ENCODE measurements at places on chromosomes 6 and 20.

DNA sequence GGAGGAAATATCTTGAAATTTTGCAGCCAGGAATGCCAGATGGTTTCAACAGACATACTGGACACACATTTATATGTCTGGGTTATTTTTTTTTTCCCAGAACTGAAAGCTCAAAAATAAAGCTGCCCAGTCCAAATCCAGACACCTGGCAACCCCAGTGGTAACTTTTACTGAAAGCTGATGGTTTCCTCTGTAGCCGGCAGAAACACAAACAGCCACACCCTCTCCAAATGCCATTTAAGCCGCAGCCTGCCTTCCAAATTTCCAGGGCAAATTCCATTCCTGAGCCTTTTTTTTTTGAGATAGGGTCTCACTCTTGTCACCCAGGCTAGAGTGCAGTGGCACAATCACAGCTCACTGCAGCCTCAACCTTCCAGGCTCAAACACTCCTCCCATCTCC lies 6.5 kb upstream of the PREX1 start:
- no peak for DNase-seq

GRCh38 chr6:40627316-40627715 lies 40.2 kb upstream of the LRFN2 start:
- no peak for DNase-seq

DNA sequence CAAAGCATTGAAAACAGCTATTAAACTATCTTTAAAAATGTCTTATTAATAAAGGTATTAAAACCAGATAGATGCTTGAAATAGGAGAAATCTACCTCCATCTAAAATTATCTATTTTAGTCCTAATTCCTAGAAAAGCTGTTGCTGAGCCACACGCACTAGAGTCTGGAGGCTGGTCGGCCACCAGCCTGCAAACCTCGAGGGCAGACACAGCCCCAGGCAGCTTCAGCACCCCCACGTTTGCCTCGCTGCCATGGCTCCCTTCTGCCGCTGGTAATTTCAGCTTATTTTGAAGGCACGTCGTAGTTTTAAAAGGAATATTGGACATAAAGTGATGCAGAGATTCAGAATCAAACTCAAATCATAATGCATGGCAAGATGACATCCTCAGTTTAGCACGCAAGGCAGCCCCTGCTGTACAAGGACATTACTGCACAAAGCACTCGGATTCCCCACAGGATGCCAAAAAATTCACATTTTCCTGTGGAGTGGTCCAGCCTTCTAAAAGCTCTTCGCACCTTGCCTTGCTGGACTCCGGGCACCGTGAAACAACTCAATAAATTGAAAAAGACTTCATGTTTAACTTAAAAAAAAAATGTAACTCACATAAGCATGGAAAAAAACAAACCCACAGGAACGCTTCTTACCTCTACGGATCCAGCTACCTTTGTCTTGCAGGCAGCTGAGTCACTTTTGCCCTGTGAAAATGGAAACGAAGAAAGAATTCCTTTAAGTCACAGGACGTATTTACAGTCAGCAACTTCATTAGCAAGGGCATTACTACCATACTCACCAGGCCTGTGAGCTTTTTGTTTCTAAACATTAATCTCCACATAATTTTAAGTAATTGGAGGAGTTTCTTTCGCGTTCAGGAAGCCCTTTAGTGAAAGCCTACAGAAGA lies 143.4 kb upstream of the RPS6KA2 start:
- no peak for DNase-seq

DNA sequence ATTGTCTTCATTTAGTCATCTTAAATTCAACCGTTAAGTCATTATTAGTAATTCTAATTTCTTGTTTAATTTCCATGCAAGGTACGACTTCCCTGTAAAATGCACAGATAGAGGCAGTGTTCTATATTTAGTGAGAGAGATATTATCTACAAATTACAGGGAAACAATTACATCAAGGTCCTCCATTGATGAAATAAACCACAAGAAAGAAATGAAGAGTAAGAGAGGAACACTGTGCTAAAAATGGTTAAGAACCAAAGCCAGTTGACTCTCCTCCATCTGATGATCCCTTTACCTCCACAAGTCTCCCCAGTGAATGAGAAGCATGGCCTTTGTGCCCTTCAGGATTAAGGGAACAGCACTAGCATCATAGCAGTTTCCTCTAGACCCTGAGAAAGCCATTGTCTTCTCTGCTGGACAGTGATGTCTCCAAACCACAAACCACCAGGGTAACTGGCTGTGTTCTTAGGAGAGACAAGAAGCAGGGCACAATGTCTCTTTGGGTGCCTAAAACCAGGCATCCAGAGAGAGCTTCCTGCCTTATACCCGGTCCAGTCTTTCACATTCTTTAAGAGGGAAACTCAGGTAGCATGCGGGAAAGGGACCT lies 38.1 kb downstream of the IRF4 start:
- no peak for DNase-seq

DNA sequence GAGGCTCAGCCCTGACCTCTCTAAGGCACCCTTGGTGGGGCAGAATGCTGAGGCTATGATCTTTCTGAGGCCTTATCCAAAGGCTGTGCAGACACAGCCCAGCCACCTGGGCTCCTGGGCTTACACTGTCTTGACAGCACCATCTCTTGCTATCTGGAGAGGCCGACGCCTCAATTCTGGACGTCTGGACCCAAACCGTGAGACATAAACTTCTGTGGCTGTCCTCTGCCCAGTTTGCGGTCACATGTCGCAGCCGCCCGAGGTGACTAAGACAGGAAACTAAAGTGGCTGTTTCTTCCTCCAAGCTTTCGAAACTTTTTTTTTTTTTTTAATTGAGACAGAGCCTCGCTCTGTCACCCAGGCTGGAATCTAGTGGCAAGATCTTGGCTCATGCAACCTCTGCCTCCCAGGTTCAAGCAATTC lies 49.3 kb downstream of the PRR18 start:
- DNase-seq, result no peak

DNA sequence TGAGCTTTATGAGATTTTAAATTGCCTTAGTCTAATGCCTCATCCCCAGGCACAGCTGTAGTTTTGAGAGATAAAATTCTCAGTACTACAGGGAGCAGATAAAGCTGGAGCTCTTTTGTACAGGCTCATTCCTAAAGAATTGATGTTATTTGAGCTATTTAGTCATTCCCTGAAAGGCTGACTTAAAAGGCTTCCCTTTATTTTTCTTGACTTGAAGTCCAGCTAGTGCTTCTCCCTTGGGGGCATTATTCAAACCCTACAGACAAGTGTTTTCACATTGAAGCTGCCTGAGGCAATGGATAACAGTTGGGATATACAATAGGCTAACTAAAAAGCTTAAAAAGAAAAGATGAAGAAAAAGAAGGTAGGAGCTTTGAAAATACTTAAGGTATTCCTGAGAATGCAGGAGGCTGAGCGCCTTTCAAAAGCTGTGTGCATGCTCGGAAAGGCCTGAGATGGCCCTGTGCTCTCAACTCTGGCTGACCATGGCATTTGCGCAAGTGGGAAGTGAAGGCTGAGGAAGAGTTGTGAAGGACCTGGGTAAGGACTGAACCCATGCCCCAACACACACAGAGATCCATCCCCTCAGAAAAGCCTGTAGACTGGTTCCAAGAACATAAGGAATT lies 315.1 kb downstream of the SMOC2 start:
- no peak for DNase-seq

- no peak for DNase-seq
Measured at GRCh38 chr6:155143029-155143577, 120.7 kb upstream of the CLDN20 start.

- no peak for DNase-seq
Measured at GRCh38 chr6:9515633-9516606, 899.0 kb downstream of the TFAP2A start.

- no peak for DNase-seq
Measured at GRCh38 chr6:9647071-9647445, 767.8 kb downstream of the TFAP2A start.

DNA sequence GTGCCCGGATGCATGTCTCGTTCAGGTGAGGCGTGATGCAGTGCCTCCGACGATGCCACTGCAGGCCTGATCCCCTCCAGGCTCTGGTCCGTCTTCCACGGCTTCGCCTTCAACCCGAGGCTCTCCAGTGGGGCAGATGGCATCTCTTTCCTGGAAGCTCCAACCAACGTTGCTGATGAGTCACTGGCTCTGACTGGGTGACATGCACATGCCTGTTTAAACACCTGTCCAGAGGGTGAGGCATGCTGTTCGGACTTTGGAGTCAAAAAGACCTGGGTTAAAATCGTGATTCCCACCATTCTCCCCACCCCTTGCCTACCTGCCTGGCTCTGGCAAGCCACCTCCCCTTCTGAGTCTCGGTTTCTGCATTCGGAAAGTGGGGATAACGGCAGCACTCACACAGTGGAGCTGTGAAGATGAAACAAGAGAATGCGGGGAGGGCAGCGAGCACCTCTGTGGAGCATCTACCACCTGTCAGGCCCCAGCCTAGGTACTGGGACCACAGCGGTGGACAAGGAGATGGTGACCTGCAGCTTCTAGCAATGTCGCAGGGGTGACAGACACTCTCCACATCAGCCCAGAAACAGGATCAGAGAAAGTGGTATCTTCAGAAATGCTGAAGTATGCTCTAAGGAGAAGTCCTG lies 8.5 kb upstream of the EDN3 start:
- no peak for DNase-seq

GRCh38 chr6:31577579-31577966 lies 2.2 kb downstream of the TNF start:
- no peak for DNase-seq

- DNase-seq, result no peak
Measured at GRCh38 chr6:48596830-48597229, 485.8 kb upstream of the PTCHD4 start.

DNA sequence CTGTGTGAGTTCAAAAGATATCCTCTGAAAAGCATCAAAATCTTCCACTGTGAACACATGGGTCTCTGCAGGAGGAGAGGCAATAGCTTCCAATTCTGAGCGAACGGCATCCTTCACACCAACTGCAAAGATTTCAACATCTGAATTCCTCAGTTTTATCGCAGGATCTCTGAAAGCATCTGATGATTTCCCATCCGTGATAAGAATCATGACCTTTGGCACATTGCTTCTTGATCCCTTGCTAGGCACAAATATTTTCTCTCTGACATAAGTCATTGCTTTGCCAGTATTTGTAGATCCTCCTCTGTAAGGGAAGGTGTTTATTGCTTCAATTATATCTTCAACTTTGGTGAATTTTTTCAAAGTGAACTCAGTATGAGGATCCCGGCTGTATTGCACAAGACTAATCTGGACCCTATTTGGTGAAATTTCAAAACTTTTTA lies 22.7 kb downstream of the COL12A1 start:
- no peak for DNase-seq

DNA sequence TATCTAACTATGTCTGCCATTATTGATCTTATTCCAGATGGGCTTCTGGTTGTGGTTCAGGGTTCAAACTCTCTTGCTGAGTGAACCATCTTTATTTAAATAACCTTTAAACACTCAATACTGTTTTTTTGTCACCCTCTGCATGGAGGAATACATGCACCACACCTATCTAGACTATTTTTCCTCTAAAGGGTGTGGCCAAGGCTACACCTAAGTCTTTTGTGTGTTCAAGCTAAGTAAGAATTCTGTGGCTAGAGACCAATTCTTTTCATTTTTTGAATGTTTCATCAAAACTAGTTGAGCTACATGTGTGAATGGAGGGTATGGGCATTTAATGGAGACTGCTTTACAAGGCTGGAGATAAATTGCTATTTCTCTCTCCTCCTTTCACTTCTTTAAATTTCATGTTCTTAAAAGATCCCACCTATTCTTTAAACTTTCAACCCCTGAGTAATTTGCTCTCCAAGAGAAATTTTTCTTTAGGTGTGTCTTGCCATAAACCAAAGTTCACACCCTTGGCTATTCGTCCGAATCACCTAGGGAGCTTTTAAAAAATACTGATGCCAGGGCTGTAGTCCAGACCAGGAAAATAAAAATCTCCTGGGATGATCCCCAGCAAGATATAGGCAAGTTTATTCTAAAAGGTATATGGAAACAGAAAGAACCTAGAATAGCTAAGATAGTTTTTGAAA lies 24.8 kb upstream of the MBOAT1 start:
- no peak for DNase-seq

- DNase-seq, result no peak
Measured at GRCh38 chr6:114650891-114651290, 308.1 kb upstream of the HS3ST5 start.

GRCh38 chr6:77463308-77463860 lies at the start of gene HTR1B:
Gene HTR1B, minus strand, starts transcription at chr6:77463491. Its CDS starts 88 bp downstream, at chr6:77463403.
- DNase-seq, result no peak

DNA sequence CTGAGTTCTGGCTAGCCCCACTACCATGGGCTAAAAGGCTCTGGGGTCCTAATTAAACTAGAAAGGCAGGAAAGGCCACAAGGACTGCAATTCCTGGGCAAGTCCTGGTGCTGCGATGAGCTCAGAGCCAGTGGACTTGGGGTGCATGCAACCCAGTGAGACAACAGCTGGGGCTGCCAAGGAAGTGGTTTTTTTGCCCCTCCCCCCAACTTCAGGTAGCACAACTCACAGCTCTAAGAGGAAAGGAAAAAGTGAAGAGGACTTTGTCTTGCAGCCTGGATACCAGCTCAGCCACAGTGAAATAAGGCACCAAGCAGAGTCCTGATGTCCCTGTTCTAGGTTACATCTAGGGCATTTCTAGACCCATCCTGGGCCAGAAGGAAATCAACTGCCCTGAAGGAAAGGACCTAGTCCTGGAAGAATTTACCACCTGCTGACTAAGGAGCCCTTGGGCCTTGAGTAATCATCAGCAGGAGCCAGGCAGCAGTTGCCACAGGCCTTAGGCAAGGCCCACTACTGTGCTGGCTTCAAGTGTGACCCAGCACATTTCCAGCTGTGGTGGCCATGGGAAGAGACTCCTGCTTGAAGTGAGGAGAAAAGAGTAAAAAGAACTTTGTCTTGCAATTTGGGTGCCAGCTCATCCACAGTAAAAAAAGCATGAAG lies 358.4 kb downstream of the BTBD3 start:
- DNase-seq, result no peak

GRCh38 chr6:41637194-41638001 lies 870 bp upstream of the MDFI start:
- no peak for DNase-seq

GRCh38 chr6:164990901-164991300 lies 318.5 kb downstream of the C6orf118 start:
- no peak for DNase-seq

GRCh38 chr6:146890644-146891434 lies 292.1 kb downstream of the ADGB start:
- no peak for DNase-seq

GRCh38 chr6:145704143-145704781 lies 31.1 kb downstream of the EPM2A start:
- DNase-seq, result peak; percentile 23

GRCh38 chr6:127381384-127381783 lies 38.0 kb upstream of the ECHDC1 start:
- DNase-seq, result no peak

GRCh38 chr6:36333171-36333895 lies 3.4 kb downstream of the BNIP5 start:
- DNase-seq, result no peak

DNA sequence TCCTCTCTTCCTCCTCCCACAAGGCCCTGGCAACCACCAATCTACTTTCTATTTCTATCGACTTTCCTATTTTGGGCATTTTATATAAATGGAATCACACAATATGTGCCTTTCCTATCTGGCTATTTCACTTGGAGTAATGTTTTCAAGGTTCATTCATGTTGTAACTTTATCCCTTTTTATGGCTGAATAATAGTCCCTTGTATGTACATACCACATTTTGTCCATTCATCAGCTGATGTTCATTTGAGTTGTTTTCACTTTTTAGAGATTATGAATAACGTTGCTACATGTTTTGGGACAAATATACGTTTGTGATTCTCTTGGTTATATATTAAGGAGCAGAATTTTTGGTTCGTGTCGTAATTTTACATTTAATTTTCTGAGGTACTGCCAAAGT lies 33.9 kb downstream of the SCGN start:
- no peak for DNase-seq

GRCh38 chr6:467671-468082 lies 76.1 kb downstream of the IRF4 start:
- DNase-seq, result no peak

- no peak for DNase-seq
Measured at GRCh38 chr6:15026832-15027231, 219.0 kb upstream of the JARID2 start.
